OCI-LY7 (cell line): ENCODE measurements at places on chromosomes 2 and 18.

DNA sequence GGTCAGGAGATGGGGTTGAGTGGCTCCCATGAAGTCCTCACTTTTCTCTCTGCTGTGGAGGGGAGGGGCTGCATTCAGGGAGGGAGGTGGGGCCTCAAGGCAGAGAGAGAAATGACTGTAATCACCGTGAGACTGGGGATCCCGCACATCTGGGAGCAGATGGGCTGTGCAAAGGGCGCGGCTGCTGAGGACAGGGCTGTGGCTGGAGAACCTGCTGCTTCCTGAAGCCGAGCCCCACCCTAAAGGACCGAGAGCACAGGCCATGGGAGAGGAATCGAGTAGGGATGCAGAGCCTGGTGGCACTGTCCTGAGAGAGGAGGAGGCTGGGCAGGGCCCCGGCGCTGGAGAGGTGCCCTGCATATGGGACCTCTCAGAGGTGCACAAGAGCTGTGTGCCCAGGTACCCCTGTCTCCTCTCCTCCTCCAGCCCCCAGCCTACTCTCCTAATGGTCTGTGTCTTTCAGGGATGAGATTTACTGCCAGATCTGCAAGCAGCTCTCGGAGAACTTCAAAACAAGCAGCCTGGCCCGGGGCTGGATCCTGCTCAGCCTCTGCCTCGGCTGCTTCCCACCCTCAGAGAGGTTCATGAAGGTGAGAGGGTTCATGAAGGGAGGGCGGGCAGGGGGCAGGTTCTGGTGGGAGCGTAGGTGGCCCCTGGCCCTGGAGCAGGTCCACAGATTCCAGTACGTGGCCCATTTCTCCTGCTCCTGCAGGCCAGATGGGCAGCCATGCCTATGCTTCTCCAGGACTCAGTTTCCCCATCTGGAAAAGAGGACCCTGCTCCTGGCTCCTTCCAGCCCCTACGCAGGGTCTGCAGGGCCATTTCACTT lies 25.9 kb upstream of the GPR17 start:
- DNase-seq = no peak

GRCh38 chr2:1648241-1649102 lies 95.8 kb downstream of the PXDN start:
- DNase-seq = no peak

GRCh38 chr18:11021477-11021876 lies 127.9 kb downstream of the PIEZO2 start:
- peak; percentile 40 for DNase-seq

DNA sequence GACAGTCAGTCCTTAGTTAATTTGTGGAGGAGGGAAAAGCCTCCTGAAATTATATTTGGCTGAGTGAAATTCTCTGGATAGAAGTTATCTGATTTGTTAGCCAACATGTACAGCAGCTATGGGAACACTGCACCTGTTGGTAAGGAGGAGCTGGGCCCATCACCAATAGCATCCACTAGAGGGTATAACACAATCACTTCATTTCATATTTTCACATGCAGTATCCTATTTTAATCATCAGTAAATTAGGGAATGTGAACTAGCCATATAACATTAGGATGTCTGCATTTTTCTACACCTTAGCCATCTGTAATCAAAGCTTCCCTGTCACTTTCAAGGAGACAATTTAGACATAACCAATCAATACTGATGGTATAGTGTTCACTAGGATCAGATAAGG lies 818.4 kb upstream of the CDH2 start:
- no peak for DNase-seq

DNA sequence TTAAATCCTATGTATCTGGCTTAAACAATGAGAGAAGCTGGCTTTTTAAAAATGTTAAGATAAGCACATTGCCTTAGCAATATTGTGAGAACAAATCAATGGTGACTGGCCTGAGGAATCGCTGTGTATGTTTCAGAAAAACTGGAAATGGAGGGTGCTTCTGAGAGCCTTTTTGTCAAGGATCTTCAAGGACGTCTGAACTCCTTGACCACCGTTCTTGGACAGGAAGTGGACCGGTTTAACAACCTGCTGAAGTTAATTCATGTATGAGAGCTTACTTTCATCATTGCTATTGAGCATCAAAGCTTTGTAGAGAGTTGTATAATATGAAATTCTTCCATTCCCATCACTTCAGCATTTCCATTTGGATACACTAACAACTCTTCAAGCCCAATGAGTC lies 72.6 kb downstream of the TRABD2A start:
- no peak for DNase-seq

DNA sequence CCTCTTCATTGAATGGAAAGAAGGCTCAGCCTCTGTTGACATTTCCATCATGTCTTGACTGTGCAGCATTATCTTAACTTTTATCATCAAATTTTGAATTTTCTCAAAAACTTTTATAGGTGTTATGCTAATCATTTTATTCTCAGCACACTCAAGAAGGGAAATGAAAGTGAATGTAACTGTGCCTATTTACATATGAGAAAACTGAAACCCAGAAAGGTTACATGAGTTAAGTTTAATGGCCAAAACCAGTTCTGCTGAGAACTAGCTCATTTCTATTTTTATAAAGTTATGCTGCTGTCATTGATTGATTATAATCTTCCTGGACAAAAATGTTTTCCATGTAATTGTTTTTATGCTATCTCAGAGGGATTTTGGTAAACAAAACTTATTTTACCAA lies 618.8 kb upstream of the NRXN1 start:
- DNase-seq = no peak

DNA sequence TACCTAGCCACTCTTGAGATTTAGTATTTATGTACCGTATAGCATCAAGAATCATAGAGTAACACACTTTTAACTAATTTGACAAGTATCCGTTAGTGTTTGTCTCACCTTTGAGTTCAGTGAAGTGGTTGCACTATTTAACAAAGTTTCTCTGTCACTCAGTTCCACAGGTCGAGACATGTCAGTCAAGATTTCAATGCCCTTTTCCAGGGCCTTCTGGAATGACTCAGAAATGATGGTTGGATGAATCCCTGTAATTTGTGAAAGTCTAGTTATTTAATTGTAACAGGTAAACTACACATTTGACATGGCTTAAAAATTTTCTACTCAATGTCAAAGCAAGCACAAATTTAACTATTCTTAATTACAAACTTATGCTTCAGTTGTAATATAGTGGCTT lies 9.7 kb downstream of the CCT4 start:
- DNase-seq = no peak

DNA sequence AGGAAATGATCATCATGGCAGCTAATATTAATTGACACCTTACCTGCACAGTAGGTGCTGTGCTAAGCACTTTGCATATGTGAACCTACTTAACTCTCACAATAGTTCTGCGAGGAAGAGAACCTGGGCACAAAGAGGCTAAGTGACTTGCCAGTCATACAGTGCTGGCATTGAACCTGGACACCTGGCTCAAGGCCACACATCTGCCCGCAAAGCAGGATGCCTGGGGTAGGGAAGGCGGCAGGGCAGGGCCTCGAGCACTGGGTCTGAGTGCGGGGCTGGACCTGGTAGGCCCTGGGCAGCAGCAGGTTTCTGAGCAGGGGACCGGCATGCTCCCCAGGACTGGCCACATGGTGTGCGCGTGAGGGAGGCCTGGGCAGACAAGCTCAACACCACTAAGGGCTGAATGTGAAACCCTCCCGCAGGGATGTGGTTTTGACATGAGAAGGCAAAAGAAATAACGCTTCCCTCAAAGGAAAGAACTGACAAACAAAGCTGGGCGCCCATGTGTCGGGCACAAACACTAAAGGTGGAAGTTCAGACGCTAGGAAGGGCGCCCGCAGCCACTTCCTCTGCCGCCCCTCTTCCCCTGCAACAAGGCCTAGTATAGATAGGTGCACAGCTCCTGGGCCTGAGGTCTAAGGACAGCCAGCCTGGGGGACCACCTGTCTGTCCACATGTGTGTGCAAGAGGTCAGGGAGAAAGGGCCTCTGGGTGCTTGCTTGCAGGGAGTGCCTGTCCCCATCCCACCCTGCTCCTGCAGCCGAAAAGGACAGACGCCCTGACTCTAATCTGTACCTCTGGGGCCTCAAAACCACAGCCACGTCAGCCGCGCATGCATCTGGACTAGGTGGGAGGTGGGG lies 92.5 kb downstream of the ZFP36L2 start:
- DNase-seq = peak; percentile 72

GRCh38 chr2:106158871-106159270 lies 35.2 kb downstream of the UXS1 start:
- DNase-seq = no peak

DNA sequence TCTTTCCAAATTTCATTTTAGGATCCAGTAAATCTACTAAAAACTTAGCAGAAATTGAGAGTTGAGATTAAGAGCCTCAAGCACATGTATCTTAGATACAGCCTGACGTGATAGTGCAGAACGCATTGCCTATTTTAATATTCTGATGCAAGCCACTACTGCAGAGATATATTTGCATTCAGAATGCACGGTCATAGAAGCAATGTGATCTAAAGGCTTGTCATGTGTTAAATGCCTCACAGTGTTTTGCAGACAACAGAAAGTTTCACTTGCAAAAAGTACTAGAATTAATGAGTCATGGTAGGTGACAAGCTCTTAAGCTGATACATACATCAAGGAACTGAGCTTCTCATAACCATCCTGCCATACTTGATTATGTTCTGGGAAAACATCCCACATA lies 886.7 kb upstream of the CHAC2 start:
- DNase-seq = no peak

DNA sequence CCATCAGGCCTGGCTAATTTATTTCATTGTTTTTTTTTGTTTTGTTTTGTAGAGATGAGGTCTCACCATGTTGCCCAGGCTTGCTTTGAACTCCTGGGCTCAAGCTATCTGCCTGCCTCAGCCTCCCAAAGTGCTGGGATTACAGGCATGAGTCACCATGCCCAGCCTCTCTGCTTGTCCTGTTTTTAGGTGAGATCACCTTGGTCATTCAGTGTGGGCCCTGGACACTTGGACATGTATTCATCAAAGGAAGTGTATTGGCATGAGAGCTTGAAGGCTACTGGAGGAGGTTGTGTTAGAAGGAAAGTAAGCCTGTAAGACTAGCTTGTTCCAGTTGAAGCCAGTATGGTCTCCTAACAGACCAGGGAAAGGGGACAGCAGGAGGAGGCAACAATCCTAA lies 229.2 kb upstream of the RGPD4 start:
- no peak for DNase-seq

DNA sequence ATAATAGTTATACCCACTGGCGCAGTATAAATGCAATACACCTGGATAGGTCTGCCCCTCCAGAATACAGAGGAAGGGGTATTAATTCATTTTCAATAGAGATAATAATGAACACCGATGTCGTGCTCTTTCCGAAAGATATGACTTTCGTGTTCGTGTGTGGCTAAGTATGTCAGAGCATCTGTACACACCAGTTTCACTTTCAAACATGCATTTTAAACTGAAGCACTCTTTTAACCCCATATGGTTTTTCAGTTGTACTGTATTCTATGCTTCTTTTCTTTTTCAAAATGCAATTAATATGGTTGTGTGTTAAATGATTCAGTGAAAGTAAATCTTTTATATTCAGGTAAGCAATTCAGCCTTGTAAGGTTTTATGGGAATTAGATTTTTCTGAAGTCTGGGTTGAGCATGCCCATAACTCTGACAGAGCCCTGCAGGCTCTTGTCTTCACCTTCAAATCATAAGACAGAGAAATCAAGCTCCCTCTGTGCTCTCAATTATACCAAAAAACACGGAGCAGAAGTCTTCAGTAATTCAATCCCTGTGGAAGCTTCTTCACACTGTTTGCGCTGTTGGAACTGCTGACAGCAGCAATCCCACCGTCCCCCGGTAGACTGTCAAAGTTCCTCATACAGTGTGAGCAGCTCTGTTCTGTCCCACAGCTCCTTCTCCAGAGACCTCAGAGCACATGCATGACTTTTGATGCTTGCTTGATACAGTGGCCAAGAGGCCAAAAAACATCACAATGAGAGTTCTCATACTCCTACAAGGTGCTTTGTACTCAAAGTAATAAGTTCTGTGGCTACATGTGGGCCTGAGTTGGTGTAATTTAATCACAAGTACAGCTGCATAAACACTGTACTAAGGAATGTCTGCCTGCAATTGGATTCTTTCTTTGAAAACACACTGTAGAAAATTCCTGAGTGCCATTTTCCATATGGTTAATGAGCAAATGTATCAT lies 186.8 kb downstream of the ZNF521 start:
- no peak for DNase-seq

- DNase-seq = no peak
Measured at GRCh38 chr2:26740890-26741302, 23.2 kb upstream of the SLC35F6 start.

GRCh38 chr2:84441036-84441435 lies 18.0 kb downstream of the SUCLG1 start:
- DNase-seq = no peak

- peak; percentile 49 for DNase-seq
Measured at GRCh38 chr2:54455563-54456361, at the start of gene SPTBN1. TSS of gene SPTBN1 (plus strand) at chr2:54456327. CDS start at chr2:54526419, 70,092 bp downstream.

- DNase-seq = no peak
Measured at GRCh38 chr2:109409321-109410038, 204.3 kb downstream of the SEPTIN10 start.

GRCh38 chr2:113390124-113390849 lies 47.2 kb upstream of the ZNG1B start:
- peak; percentile 87 for DNase-seq

- DNase-seq = no peak
Measured at GRCh38 chr2:216927163-216927562, 67.3 kb upstream of the TNP1 start.

DNA sequence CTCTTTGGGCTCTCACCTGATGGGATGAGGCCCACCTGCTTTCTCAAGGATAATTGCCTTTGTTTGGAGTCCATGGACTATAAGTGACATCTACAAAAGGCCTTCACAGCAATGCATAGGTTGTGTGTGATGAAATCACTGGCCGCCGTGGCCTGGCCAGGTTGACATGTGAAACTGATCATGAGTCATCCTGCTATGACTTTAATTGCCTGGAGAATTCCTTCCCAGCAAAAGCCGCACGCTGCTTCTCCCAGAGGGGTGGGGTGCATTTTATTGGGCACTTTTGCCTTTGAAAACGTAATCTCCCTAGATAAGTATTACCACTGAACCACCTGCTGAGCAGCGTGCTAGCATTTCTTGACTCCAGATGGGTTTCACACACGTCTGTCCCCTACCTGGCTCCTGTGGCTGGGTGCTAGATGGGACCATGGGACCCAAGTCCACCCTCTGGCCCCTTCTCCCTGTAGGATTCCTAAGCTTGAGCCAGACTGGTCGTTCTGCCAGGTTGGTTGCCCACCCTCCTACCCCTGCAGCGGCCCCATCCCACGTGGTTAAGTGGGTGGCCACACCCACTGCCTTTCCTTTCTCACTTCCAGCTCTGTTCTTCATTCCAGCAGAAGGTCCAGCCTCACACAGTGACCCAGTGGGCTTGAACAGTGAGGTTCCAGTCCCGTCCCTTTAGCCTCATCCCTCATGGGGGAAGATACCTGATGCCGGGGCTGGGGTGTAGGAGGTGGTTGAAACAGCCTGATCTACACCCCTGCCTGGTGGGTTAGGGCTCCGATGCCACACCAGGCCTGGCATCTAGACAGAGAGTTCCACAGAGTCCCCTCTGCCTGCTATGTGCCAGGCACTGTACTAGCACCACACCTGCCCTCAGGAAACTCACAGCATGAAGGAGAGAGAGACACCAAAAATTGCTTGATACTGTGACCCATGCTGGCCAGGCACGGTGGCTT lies 89.6 kb downstream of the GBX2 start:
- no peak for DNase-seq

- DNase-seq = no peak
Measured at GRCh38 chr2:160697817-160698216, 204.2 kb upstream of the RBMS1 start.

- DNase-seq = peak; percentile 31
Measured at GRCh38 chr2:62293490-62294271, 97.8 kb downstream of the B3GNT2 start.

GRCh38 chr2:180733330-180733729 lies 247.1 kb upstream of the UBE2E3 start:
- no peak for DNase-seq

- no peak for DNase-seq
Measured at GRCh38 chr2:110220190-110220564, 7.8 kb upstream of the MTLN start.
